Melanocyte of skin (primary cell): ENCODE measurements at places on chromosomes 13 and 19. TPM values are rescaled to one million over a fixed set of nuclear protein-coding genes. Genes with fewer than 3 reads are reported as not detected.

Gene GDF15
- 137 and 325 TPM in 2 replicates for total RNA-seq

Gene IGFLR1
- 0.69 and 2.2 TPM in 2 replicates for total RNA-seq

Gene NXNL1
- not detected in 2 replicates for total RNA-seq

Gene LRRC63
- total RNA-seq = 0.77 and 1.00 TPM in 2 replicates

Gene CBY2
- not detected in 2 replicates for total RNA-seq

Gene AZU1
- total RNA-seq = not detected in 2 replicates

Gene GARIN5A
- 0.31 TPM in 1 of 2 replicates, not detected in the other for total RNA-seq

Gene HRC
- not detected in 2 replicates for total RNA-seq

Gene MLLT1
- total RNA-seq = 7.9 and 9.0 TPM in 2 replicates

Gene C13orf46
- total RNA-seq = under 0.01 and 0.15 TPM in 2 replicates

Gene SIAH3
- not detected in 2 replicates for total RNA-seq

Gene PLPP2
- 4.3 and 4.7 TPM in 2 replicates for total RNA-seq

Gene GSX1
- total RNA-seq = not detected in 2 replicates

Gene CEACAM5
- total RNA-seq = not detected in 2 replicates

Gene RNASEH2B
- total RNA-seq = 37.2 and 57.4 TPM in 2 replicates

Gene IGFL1
- not detected in 2 replicates for total RNA-seq

Gene AXL
- total RNA-seq = 12.7 and 17.4 TPM in 2 replicates

Gene STAP2
- 11.4 and 15.7 TPM in 2 replicates for total RNA-seq

Gene C19orf12
- 110 and 277 TPM in 2 replicates for total RNA-seq

Gene MYH14
- 0.46 and 1.00 TPM in 2 replicates for total RNA-seq

Gene RFPL4A
- total RNA-seq = not detected in 2 replicates

Gene DHPS
- 85.9 and 86.7 TPM in 2 replicates for total RNA-seq

Gene ZNF667
- 3.3 and 6.2 TPM in 2 replicates for total RNA-seq

Gene FCGBP
- 0.15 and 0.33 TPM in 2 replicates for total RNA-seq

Gene SLC25A41
- not detected in 2 replicates for total RNA-seq

Gene MAG
- total RNA-seq = not detected in 2 replicates

Gene PMIS2
- not detected in 2 replicates for total RNA-seq

Gene PTGIR
- 0.36 TPM in 1 of 2 replicates, not detected in the other for total RNA-seq

Gene MIR17HG
- 3.4 and 8.0 TPM in 2 replicates for total RNA-seq

Gene SIGLEC5
- not detected in 2 replicates for total RNA-seq

Gene ZNF584
- total RNA-seq = 14.8 and 18.9 TPM in 2 replicates

Gene ZNF43
- 11.3 and 13.3 TPM in 2 replicates for total RNA-seq

Gene PINLYP
- 4.3 and 6.3 TPM in 2 replicates for total RNA-seq

Gene SHANK1
- total RNA-seq = under 0.01 and 0.67 TPM in 2 replicates

Gene ZNF577
- total RNA-seq = 4.1 and 9.5 TPM in 2 replicates

Gene DOCK9
- 21.0 and 28.8 TPM in 2 replicates for total RNA-seq

Gene CD33
- not detected in 2 replicates for total RNA-seq

Gene INSL3
- not detected in 2 replicates for total RNA-seq

Gene UGGT2
- total RNA-seq = 25.1 and 52.7 TPM in 2 replicates

Gene C1QTNF9
- total RNA-seq = not detected in 2 replicates

Gene ZNF829
- total RNA-seq = 2.7 and 3.2 TPM in 2 replicates

Gene SIGLEC14
- not detected in 2 replicates for total RNA-seq

Gene DPF1
- total RNA-seq = 1.0 and 2.5 TPM in 2 replicates

Gene OVOL3
- total RNA-seq = not detected in 2 replicates
